ENCODE measurements at places on chromosomes 7 and 10.

DNA sequence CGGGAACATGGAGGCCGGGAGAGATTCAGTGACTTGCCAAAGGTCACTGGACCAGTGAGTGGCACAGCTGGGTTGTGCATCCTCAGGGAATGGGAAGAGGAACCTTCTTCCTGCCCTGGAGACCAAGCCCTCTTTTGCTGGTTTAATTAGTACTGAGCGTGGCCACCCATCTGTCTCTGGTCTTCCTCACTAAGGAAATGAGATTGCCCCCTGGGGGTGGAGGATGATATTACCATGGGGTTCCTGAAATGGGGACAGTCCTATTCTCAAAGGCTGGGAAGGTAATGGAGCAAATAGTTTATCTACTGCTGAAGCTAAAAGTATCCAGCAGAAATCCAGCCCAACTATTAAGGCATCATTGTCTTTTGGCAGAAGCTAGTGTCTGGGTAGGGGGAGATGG, 98.6 kb upstream of the FGFR2 start:
- DNase-seq, result peak; percentile 47

DNA sequence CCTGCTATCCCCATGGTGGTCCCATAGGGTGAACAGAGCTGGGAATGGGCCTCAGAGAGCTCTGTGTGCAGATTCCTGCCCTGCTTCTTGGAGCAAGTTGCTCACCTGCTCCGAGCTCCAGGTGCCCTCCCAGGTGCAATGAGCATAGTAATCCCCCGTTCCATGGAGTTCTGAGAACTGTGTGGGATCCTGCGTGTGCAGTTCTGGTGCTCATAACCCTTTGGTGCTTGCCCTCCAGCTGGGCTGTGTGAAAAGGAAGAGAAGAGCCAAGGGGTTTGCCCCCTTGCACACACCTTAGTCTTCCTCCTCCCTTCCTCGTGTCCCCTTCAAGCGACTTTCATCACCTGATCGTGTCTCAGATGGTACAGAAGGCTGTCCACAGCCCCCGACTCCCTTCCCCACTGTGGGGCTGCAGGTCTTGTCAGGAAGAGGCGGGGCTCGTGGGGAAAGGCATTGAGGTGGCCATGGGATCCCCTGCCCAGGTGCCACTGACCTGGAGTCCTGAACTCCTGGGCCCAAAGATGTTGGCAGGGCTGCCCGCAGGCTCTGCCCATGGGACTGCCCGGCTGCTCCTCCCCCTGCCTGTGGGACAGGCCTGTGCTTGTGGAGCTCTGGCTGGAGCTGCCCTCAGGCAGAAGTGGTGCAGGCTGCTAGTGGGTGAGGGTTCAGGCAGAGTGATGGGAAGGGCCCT, 21.9 kb upstream of the ZNF488 start:
- DNase-seq, result no peak

DNA sequence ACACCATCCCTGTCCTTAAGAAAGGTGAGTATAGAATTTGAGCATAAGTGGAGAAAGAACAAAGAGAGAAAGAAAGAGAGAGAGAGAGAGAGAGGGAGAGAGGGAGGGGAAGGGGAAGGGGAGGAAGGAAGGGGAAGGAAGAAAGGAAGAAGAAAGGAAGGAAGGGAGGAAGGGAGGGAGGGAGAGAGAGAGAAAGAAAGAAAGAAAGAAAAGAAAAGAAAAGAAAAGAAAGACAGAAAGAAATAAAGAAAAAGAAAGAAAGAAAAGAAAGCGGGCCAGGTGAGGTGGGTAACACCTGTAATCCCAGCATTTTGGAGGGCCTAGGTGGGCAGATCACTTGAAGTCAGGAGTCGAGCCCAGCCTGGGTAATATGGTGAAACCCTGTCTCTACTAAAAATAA, 19.9 kb downstream of the CCL24 start:
- DNase-seq, result no peak

GRCh38 chr10:104297697-104298660, 29.0 kb downstream of the GSTO2 start:
- peak; percentile 79 for DNase-seq

- DNase-seq, result no peak
These were observed 100.2 kb downstream of the LRMDA start for GRCh38 chr10:75531571-75532031.

- no peak for DNase-seq
These were observed 340.8 kb downstream of the ARL4A start for GRCh38 chr7:13028036-13028824.

DNA sequence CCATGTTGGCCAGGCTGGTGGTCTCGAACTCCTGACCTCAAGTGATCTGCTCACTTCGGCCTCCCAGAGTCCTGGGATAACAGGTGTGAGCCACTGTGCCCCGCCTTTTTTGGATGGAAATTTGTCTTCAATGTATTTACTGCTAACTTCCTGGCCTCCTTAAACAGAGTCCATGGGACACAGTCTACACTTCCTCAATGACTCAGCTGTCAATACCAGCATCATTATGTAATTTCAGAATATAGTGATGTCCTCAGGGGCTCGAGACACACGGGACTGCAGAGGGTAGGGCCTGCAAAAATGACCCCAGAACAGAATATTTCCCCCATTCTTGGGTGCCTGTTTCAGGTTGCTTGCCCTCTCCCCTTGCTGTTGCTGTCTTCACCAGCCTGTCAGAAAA, 31.1 kb downstream of the CAMK2G start:
- no peak for DNase-seq

DNA sequence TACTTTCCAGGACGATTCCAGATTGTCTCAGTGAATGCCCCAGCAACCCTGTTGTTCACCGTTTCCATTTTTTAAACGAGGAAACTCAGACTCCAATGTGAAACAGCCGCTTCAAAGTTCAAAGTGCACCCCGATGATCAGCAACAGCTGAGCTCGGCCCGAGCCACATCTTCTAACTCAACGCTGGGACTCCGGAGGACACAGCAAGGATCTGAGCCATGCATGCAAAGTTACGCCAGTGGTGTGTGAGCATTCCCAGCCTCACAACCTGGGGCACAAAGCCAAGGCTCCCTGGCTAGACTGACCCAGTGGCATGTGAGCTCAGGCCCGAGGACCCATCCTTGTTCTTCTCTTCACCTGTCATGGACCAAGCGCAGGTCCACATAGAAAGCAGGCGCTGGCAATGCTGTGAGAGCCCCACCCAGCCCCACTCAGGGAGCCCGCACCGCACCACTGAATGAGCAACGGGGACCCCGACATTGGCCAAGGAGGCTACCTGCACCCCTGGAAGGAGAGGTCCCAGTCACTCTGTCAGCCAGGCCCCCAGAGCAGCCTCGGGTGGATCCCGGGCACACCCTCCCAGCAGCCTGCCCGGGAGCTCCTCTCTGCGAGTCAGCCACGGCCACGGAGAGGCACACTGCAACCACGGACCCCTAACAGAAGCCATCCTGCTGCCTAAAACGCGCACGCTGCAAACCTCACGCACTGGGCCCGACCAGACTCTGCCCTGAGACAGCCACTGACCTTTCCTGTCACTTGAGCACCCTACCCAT, 82.9 kb downstream of the MAD1L1 start:
- no peak for DNase-seq

DNA sequence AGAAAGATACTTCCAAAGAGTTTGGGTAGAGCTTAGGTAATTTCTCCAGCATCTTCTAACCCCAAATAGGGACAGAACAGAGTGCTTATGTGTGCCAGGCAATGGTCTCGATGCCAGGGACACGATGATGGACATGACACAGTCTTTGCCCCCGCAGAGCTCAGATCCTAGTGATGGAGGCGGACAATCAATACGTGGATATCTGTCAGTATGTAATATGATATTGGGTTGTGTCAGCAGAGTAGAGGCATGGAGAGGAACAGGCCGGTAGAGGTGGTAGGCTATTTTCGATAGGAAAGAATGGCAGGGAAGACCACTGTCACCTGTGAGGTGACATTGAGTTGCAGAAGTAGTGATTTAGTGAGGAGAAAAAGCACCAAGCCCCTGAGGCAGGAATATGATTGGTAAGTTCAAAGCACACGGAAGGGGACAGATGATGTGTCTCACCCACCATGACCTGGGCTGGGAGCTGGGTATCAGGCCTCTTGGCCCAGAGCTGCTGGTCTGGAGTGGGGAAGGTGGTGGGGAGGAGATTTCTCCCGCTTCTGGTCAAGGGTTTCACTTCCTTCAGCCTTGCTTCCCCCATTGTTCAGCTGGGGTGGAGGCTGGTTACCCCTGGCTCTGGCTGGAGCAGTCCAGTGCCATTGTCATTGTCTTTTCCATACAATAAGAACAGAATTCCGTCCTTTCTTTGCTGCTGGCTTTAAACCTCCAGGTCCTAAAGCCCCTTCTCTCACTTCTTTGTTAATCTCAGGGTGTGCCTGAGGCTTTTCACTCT, 36.0 kb upstream of the SRGN start:
- DNase-seq, result peak; percentile 50

GRCh38 chr7:94382132-94382531, 12.6 kb upstream of the COL1A2 start:
- no peak for DNase-seq

Measured in ELF-1 (cell line).